Stimulated activated CD8-positive, alpha-beta memory T cell treated with anti-CD3 and anti-CD28 coated beads, Interleukin-4, amount 100 ng/mL, for 1 hour (primary cell): ENCODE measurements at places on chromosomes 2 and 18.

- DNase-seq, result no peak
These were observed 70.3 kb upstream of the DSG1 start for GRCh38 chr18:31247574-31248199.

DNA sequence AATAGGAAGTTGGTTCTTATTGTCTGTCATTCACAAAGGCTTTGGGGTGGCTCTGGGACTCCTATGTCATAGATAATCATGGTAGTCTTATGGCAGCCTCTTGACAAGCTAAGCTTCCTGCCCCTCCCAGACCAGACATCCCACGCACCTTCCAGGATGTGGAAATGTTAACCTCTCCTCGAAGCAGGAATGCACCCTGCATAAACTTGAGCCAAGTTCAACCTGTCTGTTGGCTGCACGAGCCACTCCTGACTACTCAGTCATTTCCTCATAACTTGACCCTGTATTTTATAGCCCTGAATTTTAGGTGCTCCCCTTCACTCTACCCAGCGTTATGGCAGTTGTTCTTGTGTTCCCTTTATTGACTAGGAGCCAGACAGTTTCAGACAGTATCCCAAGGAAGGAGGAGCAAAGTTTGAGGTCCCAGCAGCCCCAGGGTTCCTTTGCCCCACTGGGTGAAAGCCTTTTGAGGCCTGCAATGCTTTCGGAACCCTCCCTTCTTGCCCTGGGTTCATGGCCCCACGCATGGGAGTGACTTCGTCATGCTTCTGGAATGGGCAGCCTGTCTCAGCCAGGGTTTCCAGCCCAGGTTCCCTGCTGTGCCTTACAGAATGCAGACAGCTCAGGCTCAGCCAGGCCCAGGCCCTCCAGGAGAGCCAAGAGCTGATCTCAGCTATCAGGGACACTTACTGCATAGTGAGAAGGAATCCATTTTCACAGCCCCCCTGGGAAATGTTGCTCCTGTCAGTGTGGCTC, 15.6 kb upstream of the INO80C start:
- no peak for DNase-seq

DNA sequence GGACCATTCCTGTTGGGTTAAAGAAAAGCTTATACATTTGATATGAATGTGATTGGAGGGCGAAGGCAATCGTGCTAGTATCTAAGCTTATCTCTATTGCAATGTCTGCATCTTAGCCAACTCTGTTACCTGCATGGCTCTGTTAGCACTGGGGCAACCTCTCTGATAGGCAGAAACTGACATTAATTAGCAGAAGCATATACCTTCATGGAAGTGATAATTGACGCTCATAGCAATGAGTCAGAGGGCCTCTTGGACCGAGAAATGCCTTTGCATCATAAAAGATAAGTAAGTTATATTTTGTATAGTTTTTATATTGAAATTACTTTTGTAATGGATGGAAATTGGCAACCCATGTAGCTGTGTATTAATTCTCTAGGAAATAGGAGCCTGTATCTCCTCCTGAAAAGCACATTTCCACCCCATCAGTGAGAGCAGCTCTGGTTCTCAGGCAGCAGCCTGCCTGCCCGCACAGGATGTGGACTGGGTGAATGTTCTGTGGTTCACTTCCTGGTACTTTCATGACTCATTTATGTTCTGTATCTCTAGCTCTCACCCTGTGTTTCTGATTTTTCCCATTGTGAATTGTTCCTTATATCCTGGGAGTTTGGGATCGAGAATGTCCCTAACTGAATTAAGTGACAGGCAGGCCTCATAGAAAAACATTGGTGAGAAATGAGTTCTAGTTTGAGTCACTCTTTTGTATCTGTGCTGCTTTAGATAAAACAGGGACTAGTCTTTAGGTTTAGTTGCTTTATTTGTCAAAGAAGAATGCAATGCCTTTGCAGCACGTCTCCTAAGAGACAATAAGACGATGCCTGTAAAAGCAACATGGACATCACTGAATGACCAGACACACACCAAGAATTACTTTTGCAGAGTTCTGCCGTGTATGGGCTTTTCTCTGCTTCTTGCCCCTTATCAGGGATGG, 344.9 kb downstream of the DCDC2C start:
- no peak for DNase-seq

GRCh38 chr2:174350018-174350417, 15.3 kb downstream of the SP9 start:
- no peak for DNase-seq

- DNase-seq, result no peak
These were observed 185.8 kb downstream of the GFPT1 start for GRCh38 chr2:69201259-69201658.

GRCh38 chr2:26974352-26974751, 3.9 kb downstream of the MAPRE3 start:
- no peak for DNase-seq

DNA sequence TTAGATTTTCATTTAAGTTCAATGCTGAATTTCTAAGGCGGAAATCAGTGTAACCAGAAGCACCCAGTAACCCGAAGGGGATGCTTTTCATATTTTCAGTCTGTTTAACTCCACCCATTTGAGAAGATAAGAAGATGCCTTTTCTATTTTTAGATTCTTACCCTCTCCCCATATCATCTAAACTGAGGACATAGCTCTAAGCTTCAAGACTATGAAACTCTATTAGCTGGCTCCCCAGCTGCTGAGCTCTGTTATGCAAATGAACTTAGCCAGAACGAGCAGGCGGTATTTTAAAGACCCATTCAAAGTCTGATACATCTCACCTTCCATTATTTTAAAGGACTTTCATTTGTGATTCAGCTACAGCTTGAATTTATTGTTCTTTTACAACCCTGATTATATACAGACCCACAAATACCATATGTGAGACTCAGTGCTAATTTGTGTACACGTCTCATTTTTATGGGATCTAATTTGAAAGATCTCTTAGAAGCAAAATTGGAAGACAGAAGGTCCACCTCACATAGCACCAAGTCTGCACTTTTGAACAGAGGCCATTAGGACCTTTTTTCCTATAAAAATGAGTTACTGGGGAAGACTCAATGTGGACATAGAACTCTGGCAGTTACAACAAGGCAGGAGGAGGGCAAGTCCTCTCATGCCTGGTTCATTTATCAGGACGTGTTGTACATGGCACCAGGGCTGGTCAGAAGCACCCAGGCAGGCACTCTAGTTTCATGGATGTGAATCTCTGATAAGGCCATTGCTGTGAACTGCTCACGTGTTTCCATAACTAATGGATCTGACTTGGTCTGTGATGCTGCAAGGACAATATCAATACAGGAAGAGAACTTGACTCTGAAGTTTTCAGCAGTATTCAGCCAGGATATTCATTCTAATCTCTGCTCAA, 16.3 kb downstream of the CDC42EP3 start:
- DNase-seq, result no peak

DNA sequence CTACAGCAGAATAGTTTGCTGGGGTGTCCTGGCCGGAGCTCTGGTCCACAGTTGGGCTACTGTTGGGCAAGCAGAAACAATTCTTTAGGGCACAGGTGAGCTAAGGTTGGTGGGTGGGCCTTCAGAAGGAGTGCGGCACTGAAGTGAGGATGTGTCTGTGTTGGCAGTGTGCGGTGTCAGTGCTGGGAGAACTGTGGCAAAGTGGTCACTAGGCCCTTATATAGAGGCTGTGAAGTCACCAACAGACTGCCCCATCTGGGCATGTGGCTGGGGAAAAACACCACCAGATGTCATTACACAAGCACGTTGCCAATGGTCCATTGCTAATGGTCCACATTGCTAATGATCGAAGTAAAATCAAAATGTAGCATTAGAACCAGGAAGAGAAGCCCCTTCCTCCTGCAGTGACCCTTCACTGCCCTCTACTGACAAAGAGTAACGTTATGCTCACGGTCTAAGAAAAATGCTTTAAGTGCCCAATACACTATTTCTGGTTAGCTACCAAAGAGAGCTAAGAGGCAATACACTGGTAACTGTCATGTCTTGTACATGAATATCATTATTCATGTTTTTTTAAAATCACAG, 21.3 kb downstream of the SCN1A start:
- no peak for DNase-seq

GRCh38 chr2:148745151-148745851, 100.8 kb downstream of the EPC2 start:
- DNase-seq, result no peak

GRCh38 chr18:79613186-79613931, 66.2 kb upstream of the CTDP1 start:
- DNase-seq, result no peak

GRCh38 chr18:9982711-9983110, 68.9 kb downstream of the VAPA start:
- no peak for DNase-seq

GRCh38 chr2:100903534-100904258, 83.8 kb downstream of the NPAS2 start:
- DNase-seq, result no peak
